ENCODE measurements at places on chromosomes 5 and 9.

- no peak for DNase-seq
Measured at GRCh38 chr9:70160686-70161600, 97.8 kb upstream of the SMC5 start.

GRCh38 chr5:14663734-14664269 is 716 bp upstream of the OTULIN start:
- DNase-seq, result peak; percentile 21

DNA sequence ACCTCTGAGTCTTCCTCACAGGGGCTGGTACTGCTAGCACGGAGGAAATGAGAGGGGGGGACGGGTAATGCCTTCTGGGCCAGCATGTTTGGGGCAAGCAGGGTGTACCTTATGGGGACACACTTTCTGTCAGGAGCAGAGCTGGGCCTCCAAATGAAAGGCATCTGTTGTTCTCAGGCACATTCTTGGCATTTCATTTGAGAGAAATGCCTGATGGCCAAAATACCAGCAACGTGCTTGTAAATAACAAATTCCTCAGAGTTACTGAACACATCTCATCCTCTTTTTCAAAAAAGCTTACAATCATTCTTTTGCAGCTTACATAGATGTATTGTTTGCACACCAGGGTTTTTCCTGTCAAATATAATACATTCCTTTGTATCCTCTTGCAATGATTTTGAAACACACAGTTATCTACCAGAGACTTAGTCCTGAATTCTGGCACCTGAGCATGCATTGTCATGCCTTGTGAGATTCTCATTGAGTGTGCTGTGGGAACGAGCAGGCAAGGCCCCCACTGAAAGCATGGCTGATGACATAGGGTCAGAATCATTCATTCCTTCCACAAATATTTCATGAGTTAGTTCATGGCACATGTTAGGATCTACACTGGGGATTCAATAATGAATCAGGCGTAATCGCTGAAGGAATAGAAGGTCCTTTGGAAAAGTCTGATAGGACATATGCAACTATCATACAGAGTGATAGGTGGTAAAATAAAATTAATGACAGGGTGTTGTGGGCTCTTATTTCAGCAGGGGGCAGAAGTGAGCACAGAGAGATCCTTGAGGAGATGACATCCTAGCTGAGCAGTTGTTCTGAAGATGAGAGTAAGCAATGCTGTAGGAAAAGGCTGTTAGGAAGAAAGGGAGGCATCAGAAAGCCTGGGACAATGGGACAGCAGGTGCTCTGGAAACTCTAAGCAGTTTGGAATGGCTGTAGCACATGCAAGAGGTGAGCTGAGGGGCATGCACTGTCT is 260.9 kb upstream of the TUT7 start:
- no peak for DNase-seq

GRCh38 chr5:152864447-152864846 is 459.4 kb upstream of the NMUR2 start:
- no peak for DNase-seq

GRCh38 chr9:134564431-134565170 is 77.0 kb upstream of the COL5A1 start:
- DNase-seq, result no peak

- DNase-seq, result no peak
Measured at GRCh38 chr5:99033014-99033900, 104.5 kb upstream of the CHD1 start.

DNA sequence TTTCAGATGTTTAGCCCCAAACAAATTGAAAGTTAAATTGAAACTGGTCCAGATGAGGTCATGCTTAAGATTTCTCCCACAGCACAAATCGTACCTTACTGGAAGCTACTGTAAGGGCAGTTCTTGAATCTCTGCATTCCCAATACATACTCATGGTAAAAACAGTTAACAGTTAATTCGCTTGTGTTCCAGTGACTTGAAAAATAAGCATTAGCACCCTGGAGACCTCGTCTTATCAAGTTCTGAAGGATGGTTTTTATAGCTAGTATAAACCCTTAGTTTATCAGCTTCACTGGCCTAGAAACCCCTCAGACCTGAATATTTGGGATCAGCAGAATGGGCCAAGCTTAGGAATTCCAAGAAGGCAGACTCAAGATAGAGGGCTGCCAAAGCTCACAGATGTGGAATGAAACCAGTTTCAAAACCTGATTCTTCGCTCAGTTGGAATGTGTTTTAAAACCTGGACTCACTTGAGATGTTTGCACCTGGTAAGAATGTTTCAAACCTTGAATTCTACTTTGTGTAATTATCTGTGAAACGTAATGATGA is 103.6 kb downstream of the C9orf152 start:
- DNase-seq, result no peak

DNA sequence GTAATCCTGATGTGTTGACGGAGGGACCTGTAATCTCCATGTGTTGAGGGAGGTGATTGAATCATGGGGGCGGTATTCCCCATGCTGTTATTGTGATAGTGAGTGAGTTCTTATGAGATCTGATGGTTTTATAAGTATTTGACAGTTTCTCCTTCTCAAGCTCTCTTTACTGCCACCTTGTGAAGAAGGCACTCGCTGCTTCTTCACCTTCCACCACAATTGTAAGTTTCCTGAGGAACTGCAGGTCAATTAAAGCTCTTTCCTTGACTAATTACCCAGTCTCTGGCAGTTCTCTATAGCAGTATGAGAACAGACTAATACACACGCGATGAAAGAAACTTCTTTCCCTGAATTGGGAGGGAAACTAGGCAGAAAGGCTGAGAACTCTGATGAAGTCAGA is 141.1 kb upstream of the RAD23B start:
- no peak for DNase-seq

DNA sequence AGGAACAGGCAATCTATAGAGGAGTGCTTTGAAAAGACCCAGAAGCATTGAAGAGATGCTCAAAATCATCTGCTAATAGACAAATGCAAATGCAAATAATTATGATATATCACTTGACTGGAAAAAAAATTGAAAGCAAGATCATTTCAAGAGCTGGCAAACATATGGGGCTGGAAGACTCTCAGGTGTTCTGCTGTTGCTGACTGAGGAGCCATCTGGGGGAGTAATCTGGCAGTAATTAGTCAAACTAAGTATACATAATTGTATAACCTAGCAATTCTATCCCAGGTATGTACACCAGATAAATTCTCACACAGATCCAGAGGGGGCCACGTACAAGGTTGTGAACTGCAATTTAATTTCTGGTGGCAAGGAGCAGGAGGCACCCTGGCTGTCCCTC is 4.6 kb upstream of the HMHB1 start:
- no peak for DNase-seq

- DNase-seq, result peak; percentile 16
Measured at GRCh38 chr9:35258660-35259474, 97.1 kb downstream of the UNC13B start.

DNA sequence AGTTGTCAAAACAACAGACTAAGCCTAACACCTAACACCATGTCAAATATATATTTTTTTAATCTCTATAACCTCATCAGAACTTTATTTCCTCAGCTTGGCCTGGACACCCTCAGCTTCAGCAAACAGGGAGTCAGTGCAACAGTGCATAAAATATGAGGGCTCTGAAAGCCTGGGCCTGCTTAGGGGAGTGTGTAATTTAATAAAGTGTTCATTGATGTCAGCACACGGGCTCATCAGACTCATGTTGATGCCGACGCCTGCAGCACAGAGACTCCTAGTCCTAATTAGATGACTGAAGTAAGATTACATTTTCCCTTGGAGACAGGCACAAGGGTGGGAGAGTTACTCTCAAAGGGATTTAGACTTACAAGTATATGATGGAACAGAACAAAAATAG is 37.8 kb downstream of the CDH10 start:
- DNase-seq, result no peak

DNA sequence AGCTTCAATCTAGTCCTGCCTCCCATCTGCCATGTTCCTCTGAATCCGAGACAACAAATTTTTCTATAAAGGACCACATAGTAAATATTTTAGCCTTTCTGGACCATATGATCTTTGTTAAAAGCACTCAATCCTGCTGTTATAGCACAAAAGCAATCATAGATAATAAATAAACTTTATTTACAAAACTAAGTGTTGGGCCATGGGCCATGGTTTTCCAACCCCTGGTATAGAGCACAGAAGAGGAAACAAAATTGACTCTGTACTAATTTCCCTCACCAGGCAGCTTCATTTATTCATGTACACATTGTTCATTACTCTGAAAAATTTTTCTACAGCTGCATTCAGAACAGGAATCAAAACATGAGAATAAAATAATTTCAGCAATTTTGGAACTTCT is 288.9 kb downstream of the AGTPBP1 start:
- no peak for DNase-seq

- no peak for DNase-seq
Measured at GRCh38 chr9:248278-248961, 33.8 kb downstream of the DOCK8 start.

- no peak for DNase-seq
Measured at GRCh38 chr5:163079618-163080017, 357.8 kb upstream of the CCNG1 start.

GRCh38 chr5:146205499-146206202 is 2.2 kb downstream of the RBM27 start:
- DNase-seq, result no peak

DNA sequence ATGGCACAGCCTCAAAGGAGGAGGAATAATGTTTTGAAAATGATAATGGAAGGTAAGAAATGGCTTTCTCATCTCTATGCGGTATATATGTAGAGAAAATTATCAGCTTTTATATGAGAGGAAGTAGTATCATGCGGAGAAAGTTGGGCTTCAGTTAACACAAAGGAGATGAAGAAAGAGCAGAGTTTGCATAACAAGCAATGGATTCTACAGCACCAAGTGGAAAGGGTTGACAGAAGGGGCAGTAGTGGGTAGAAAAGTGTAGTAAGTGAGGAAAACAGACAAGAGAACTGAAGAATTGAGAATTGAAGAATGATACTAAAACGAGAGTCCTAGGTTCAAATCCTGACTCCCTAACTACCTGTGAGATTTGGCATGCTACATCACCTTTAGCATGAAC is 51.0 kb downstream of the GNG10 start:
- no peak for DNase-seq

GRCh38 chr5:146048994-146049703 is 56.2 kb downstream of the PLAC8L1 start:
- no peak for DNase-seq

DNA sequence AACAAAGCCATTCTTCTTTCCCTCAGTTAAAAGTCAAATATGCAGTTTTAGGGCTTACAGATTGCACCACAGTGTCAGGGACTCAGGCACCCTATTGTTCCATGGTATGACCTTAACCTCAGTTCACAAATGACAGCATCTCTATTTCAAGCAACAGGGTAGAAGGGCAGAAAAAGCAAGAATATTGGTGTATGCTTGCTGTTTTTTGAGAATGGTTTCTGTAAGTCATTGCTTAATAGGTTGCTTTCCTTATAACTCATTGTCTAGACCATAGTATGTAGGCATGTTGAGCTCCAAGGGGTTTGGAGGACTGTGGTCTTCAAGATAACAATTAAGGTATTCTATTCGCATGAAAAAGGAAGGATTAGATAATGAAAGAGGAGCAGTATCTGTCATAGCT is 183.5 kb upstream of the EDIL3 start:
- no peak for DNase-seq
